ENCODE measurements at places on chromosomes 6 and 20. TPM values are rescaled to one million over a fixed set of nuclear protein-coding genes. Genes with fewer than 3 reads are reported as not detected.

The HLA-G gene
- not detected for total RNA-seq

The TOX2 gene
- total RNA-seq = 0.40 TPM

GRCh38 chr20:25050082-25050481 is 7.9 kb downstream of the ACSS1 start:
- no peaks in the 10 kb centered on the region for H3K27me3 ChIP-seq
- DNase-seq = no peak
- H3K27ac ChIP-seq = peak overlapping the region; percentile 6
- peaks cover 88% of the 10 kb centered on the region for H3K4me1 ChIP-seq
- no peak overlapping the region for H3K4me3 ChIP-seq

- no peak overlapping the region for H3K27ac ChIP-seq
- H3K4me1 ChIP-seq = no peaks in the 10 kb centered on the region
- H3K27me3 ChIP-seq = no peaks in the 10 kb centered on the region
Measured at GRCh38 chr6:46357591-46357990, 133.7 kb downstream of the RCAN2 start.

DNA sequence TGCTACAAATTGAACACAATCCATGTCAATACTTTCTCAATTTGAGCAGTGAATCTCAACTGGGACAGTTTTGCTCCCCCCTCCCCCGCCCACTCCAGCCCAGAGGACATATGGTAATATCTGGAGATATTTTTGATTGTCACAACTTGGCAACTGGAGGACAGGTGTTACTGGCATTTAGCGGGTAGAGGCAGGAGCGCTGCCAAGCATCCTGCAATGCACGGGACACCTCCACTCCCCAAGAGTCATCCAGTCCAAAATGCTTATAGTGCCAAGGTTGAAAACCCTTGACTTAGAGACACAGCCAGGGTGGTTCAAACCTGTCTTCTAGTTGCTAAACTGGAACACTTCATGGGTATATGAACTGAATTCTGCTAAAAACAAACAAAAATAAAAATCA is 26.9 kb upstream of the LRRC1 start:
- H3K36me3 ChIP-seq = no peaks in the 10 kb centered on the region
- H3K27me3 ChIP-seq = no peaks in the 10 kb centered on the region
- no peak for DNase-seq
- H3K4me1 ChIP-seq = peaks cover 11% of the 10 kb centered on the region
- no peak overlapping the region for H3K4me3 ChIP-seq

GRCh38 chr6:1187293-1188131 is 124.4 kb upstream of the FOXQ1 start:
- H3K27ac ChIP-seq = peak overlapping the region; percentile 66
- H3K36me3 ChIP-seq = no peaks in the 10 kb centered on the region
- H3K4me3 ChIP-seq = no peak overlapping the region
- peaks cover 15% of the 10 kb centered on the region for H3K4me1 ChIP-seq
- no peaks in the 10 kb centered on the region for H3K27me3 ChIP-seq
- DNase-seq = no peak

GRCh38 chr20:46215913-46216707 is 92.2 kb downstream of the CDH22 start:
- no peaks in the 10 kb centered on the region for H3K36me3 ChIP-seq
- no peak for DNase-seq
- H3K27ac ChIP-seq = no peak overlapping the region
- H3K4me3 ChIP-seq = no peak overlapping the region
- no peaks in the 10 kb centered on the region for H3K4me1 ChIP-seq
- peaks cover 20% of the 10 kb centered on the region for H3K27me3 ChIP-seq

DNA sequence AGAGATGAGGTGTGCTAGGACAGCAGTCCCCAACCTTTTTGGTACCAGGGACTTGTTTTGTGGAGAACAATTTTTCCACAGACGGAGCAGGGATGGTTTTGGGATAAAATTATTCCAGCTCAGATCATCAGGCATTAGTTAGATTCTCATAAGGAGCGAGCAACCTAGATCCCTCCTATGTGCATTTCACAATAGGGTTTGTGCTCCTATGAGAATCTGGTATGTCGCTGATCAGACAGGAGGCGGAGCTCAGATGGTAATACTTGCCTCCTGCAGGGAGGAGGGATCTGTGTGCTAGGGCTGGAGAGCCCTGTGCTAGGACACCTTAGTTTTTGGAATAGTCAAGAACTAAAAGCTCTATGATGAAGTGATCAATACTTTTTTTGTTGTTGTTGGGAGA is 2.5 kb downstream of the SMIM13 start:
- H3K4me1 ChIP-seq = peaks cover 29% of the 10 kb centered on the region
- no peak for DNase-seq
- no peaks in the 10 kb centered on the region for H3K27me3 ChIP-seq
- no peak overlapping the region for H3K27ac ChIP-seq

DNA sequence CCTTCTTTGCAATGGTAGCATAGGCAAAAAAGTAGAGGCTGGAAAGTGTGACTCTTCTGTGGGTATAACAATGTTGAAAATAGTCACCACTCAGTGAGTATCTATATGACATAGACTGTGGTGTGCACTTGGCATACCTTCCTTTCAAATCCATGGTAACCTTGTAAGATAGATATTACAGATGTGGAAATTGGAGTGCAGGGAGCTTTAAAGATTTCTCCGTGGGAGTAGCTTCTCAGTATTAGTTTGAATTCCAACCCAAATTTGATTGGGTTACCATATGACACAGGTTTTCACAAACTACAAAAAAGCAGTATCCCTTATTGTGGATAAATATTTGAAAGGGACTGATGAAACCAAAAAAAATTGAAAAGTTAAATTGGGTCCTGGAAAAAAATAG is 163.8 kb downstream of the CLVS2 start:
- H3K27ac ChIP-seq = no peak overlapping the region
- no peak for DNase-seq
- no peaks in the 10 kb centered on the region for H3K4me1 ChIP-seq
- H3K27me3 ChIP-seq = no peaks in the 10 kb centered on the region

Measured in suprapubic skin (tissue), 4 donors.